ENCODE measurements at places on chromosomes 7 and 10.

GRCh38 chr10:68296843-68297663 is 34.8 kb upstream of the HNRNPH3 start:
- no peak for DNase-seq

GRCh38 chr10:79022565-79023230 is 46.1 kb upstream of the ZMIZ1 start:
- peak; percentile 78 for DNase-seq

DNA sequence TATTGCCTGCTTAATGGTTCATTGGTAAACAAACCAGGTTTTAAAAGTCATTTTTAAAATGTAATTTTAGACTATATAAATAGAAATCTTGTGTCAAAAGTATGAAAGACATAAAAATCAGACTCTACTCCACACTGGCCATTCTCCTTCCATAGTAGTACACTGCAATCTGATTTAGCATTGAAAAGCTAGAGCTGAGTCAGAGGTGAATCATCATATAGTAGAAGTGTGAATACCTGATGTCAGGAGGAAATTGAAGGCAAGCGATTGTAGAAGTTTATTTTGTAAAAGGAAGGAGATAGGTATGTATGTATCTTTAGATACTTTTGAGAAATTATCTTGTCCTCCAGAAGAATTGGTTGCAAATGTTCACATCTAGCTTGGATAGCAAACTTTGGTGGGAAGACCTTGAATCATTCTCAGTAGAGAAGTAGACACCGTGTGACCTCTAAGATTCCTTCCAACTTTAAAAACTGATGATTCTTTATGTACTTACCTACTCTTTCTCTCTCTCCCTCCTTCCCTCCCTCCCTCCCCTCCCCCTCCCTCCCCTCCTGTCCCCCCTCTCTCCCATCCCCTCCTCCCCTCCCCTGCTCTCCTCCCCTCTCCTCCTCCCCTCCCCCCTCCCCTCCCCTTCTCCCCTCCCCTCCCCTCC is 88.1 kb downstream of the BTAF1 start:
- no peak for DNase-seq

DNA sequence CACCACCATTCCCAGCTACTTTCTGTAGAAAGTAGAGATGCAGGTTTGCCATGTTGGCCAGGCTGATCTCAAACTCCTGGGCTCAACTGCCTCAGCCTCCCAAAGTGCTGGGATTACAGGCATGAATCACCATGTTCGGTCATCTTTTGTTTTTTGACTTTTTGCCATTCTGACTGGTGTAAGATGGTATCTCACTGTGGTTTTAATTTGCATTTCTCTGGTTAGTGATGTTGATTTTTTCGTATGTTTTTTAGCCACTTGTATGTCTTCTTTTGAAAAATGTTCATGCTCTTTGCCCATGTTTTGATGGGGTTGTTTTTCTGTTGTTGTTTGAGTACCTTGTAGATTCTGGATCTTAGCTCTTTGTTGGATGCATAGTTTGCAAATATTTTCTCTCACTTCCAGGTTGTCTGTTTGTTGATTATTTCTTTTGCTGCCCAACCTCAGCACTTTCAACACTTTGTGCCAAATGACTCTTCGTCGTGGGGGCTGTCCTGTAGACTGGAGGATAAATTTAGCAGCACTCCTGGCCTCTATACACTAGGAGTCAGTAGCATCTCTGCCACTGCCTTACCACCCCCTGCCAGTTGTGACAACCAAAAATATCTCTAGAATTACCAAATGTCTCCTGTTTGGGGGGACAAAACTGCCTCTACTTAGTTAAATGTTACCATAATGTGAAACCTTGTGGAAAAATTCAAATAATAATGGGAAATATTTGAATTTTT is 6.5 kb upstream of the CPED1 start:
- no peak for DNase-seq

- no peak for DNase-seq
Measured at GRCh38 chr10:16562891-16563290, 41.2 kb upstream of the C1QL3 start.

All from posterior vena cava (tissue), 2 donors.